ENCODE measurements at places on chromosomes 2 and 18. TPM values are rescaled to one million over a fixed set of nuclear protein-coding genes. Genes with fewer than 3 reads are reported as not detected.

DNA sequence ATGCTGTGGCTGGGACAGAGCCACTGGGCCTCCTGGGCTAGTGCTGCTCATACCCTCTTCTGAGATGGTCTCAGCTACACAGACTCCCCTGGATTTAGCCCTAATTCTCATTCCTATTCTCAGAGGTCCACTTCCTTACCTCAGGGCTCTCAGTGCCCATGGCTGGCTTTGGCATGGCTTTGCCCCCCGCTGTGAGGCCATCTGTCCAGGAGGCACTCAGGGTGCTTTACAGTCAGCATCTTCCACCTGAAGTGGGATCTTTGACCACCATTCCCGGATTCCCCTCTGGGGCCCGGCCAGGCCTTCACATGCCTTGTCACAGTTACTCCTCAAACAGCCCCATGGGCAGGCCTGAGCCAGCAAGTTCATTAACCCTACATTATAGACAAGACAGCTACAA lies 161.8 kb downstream of the CELF4 start:
- H3K4me1 ChIP-seq, result no peaks in the 10 kb centered on the region
- H3K27ac ChIP-seq, result no peak overlapping the region
- DNase-seq, result no peak
- no peak overlapping the region for H3K4me3 ChIP-seq

The REG3G gene
- total RNA-seq, result not detected

DNA sequence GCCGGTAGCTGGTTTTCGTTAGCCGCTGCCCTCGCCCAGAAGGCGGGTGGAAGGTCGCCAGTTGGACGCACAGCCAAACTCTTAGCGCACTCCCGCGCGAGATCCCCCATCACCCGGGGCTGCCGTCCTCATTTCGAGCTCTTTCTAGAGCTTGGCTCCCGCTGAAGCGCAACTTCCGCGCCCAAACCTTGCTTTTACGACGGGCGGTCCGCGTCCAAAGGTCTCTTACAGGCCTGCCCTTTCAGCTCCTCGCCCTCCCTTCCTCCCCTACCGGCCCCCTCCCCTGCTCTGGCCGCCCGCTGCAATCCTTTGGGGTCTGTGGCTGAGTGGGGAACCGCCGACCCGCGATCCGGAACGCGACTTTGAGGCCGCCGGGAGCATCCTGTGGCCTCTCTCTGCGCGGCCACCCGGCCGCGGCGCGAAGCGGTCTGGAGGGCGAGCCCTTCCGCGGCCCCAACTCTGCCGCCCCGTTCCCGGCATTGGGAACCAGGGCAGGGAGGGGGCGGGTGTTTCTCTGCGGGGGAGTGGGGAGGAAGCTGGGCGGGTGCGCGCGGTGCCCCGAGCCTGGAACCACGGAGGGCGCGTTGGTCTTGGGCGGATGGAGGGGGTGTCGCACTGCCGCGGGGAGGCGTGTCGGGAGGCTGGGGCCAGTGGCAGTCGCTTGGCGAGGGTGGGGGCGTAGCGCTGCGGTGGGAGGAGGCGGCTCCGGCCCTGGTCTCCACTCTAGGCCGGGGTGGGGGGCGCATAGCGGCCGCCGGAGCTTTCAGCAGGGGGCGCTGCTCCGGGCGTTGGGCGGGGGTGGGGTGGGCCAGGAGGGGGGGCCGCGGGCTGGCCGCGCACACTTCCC lies at the start of gene GDF7:
TSS of gene GDF7 (plus strand) at position 841 of the 847 bp plus-strand sequence. CDS start 96 bp downstream, outside the sequence.
- H3K4me1 ChIP-seq, result peaks cover 30% of the 10 kb centered on the region
- H3K27me3 ChIP-seq, result peaks cover 96% of the 10 kb centered on the region
- H3K36me3 ChIP-seq, result no peaks in the 10 kb centered on the region
- no peak within 1 kb of the TSS for H3K27ac ChIP-seq

DNA sequence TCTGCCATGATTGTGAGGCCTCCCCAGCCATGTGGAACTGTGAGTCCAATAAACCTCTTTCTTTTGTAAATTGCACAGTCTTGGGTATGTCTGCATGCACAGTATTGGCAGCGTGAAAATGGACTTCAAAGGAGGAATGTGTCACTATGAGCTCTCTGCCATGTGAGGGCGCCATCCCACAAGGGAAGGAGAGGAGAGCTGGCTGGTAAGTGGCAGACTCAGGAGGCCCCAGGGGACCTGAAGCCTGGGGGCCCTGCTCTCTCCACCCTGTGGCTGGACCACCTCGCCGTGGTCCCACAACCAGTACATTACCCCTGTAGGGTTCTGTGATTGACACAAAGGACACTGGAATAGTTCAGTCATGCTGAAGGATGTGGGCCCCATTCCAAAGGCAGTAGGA lies 122.1 kb downstream of the RPIA start:
- H3K27me3 ChIP-seq, result no peaks in the 10 kb centered on the region
- DNase-seq, result peak; percentile 52
- H3K27ac ChIP-seq, result no peak overlapping the region
- H3K4me1 ChIP-seq, result no peaks in the 10 kb centered on the region
- 0 out of 2 replicates have a peak, but pooled peaks cover 3% of the 10 kb centered on the region for H3K36me3 ChIP-seq

The MYOM1 gene
- total RNA-seq, result 0.38 TPM

The NCKAP1 gene
- 179 TPM for total RNA-seq

The RTP5 gene
- 0.50 TPM for total RNA-seq

The MRPL30 gene
- total RNA-seq, result 46.4 TPM

The MAL gene
- total RNA-seq, result 2.6 TPM

The ABCB6 gene
- total RNA-seq, result 35.1 TPM

- no peaks in the 10 kb centered on the region for H3K4me1 ChIP-seq
- H3K36me3 ChIP-seq, result no peaks in the 10 kb centered on the region
- no peak overlapping the region for H3K4me3 ChIP-seq
- no peak for DNase-seq
- H3K27ac ChIP-seq, result no peak overlapping the region
- H3K27me3 ChIP-seq, result no peaks in the 10 kb centered on the region
These were observed 177.4 kb downstream of the RPIA start for GRCh38 chr2:88868861-88869260.
